ENCODE measurements at places on chromosomes 13 and 19.

- no peak for DNase-seq
Observed at GRCh38 chr19:38381138-38381537, 6.7 kb downstream of the GGN start.

- DNase-seq, result peak; percentile 78
Observed at GRCh38 chr13:94249512-94249911, 230.0 kb downstream of the DCT start.

- DNase-seq, result no peak
Observed at GRCh38 chr13:50699874-50700663, 143.4 kb downstream of the DLEU7 start.

GRCh38 chr13:73158851-73159250 lies 100.0 kb downstream of the KLF5 start:
- peak; percentile 65 for DNase-seq

- no peak for DNase-seq
Observed at GRCh38 chr19:15120135-15121026, 13.2 kb downstream of the SYDE1 start.

DNA sequence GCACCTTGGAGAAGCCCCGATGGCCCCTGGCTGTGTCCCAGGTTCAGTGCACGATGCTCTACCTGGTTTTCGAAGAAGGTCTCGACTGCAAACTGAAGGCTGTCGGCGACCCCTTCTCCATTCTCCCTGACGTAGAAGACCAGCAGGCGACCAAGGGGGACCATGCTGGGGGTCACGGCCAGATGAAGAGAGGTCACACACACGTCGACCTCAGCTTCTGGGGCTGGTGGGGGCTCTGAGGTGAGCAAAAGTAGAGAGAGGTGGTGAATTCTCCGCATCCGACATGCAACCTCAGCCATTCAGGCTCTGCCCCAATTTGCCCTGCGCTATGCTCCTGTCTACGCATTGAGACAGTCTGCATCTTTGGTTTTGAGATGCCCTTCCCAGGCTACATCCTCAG lies 49.3 kb downstream of the CPAMD8 start:
- no peak for DNase-seq

- DNase-seq, result no peak
Observed at GRCh38 chr13:113220141-113220598, 10.8 kb downstream of the CUL4A start.
